Right lobe of liver (tissue), 6 donors: ENCODE measurements at places on chromosomes 11 and 22. TPM values are rescaled to one million over a fixed set of nuclear protein-coding genes. Genes with fewer than 3 reads are reported as not detected.

DNA sequence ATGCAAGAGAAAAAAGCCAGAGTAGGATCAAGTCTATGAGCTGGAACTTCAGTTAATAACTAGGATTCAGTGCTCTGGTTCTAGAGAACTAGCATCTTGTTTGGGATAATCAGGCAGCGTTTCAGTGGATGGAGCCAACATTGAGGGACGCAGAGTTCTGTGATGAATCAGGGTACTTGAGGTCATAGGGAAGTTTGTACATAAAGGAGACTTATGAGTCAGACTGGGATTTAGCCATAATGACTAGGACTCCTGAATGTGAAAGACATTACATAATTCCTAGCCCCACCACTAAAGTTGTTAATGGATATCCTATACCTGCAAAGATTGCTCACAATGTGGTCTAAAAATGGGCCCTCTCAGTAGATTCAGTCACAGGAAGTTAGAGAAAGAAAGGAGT, 6.8 kb downstream of the SLN start:
- DNase-seq = no peak

DNA sequence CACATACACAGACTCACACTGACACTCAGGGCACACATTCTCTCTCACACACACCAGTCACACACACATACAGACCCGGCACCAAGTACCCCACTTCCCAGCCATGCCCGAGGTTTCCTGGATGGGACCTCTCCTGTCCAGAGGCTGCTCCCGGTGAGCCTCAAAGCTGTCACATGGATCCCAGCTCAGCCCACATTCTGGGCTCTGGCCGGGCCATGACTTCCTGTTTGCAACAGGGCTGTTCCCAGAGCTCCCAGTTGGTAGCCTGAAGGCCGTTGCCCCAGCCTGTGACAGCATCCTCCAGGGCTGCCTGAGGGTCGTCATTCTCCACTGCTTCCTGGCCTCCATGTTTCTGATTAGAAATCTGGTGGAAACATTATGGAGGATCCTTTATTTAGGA, 14.6 kb upstream of the CYP2D6 start:
- DNase-seq = no peak

DNA sequence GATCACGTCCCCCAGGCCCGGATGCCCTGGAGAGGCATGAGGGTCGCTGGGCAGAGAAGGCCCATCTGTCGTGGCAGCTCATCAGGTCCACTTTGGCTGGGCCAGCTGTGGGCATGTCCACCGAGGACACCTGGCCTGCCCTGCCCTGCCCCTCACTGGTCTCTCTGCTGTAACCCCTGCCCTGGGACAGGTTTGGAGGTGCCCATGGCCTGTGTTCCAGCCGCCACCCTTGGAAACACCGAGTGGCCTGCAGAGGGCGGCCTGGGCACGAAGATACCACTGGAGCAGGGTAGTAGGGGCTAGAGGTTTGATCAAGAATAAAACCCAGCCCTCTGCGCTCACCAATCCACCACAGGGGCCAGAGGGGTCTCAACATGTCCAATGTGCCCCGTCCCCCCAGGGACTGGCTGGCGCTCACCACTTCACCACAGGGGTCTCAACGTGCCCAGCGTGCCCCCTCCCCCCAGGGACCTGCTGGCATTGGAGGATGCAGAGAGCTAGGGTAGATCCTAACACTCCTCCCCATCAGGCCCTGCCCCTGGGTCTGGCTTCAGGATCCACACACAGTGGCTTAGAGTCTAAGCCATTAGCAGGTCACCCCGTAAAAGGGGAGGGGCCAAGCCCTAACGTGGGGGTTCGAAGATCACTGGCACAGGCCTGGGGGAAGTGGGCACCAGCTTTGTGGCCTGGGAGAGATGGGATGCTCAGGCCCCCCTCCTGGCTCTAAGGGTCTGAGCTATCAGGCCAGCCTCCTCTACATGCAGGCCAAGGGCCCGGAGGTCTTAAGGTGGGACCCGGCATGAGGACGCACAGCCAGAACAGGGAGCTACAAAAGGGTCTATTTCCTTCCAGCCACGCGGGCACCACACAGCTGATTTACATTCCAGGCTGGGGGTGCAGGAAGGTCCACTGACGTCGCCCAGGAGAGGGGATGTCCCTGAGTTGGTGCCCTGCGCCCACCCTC, 1.3 kb upstream of the HDAC10 start:
- peak; percentile 83 for DNase-seq

GRCh38 chr11:119936426-119936825, 201.5 kb downstream of the TRIM29 start:
- no peak for DNase-seq

DNA sequence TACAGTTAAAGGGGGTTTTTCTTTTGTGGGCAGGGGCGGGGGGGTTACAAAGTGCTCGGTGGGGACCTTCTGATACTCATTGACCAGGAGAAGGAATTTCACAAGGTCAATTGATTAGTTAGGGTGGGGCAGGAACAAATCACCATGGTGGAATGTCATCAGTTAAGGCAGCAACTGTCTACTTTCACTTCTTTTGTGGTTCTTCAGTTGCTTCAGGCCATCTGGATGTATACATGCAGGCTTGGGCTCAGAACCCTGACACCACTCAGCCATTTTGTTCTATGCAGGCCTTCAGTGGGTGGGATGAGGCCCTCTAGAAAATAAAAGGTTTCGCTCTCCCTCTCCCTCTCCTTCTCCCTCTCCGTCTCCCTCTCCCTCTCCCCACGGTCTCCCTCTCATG, 29.6 kb downstream of the TSPAN32 start:
- DNase-seq = no peak

DNA sequence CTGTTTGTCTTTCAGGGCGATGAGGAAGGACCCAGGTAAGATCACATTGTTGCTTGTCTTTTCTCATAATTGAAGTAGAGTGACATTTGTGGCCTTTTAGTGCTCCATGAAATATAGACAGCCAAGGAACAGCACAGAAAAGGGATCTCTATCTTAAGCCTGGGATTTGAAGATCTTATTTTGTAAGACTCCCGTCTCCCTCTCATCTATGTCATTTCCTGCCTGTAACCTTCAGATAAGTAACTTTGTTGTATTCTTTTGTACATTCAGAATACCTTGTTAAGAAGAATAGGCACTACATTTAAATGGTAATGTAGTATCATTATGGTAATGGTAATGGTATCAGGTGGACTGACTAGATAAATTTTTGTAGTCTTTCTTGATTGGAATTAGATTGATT, 72.8 kb downstream of the TRIM44 start:
- no peak for DNase-seq

- DNase-seq = no peak
Measured at GRCh38 chr11:5369789-5370188, 13.8 kb upstream of the OR51M1 start.

GRCh38 chr22:47442821-47443220, 680.4 kb downstream of the TBC1D22A start:
- no peak for DNase-seq

GRCh38 chr11:120017582-120018150, 120.2 kb downstream of the TRIM29 start:
- DNase-seq = no peak

CABP7 gene
- not detected for total RNA-seq

OR52M1 gene
- not detected for total RNA-seq

OR52H1 gene
- total RNA-seq = not detected

RASGRP2 gene
- 2.3 TPM for total RNA-seq

RAB1B gene
- 59.1 TPM for total RNA-seq

GRM5 gene
- not detected for total RNA-seq
